Activated T-helper 1 cell treated with Interleukin-2 at 50 U/mL for 16 hours (primary cell): ENCODE measurements at places on chromosomes 5 and 9.

GRCh38 chr5:7745882-7746610, 104.9 kb downstream of the CFAP90 start:
- DNase-seq: no peak

- no peak for DNase-seq
These were observed 34.7 kb upstream of the MIER3 start for GRCh38 chr5:56986626-56986947.

GRCh38 chr9:16417161-16417560, 453.3 kb downstream of the BNC2 start:
- no peak for DNase-seq

- no peak for DNase-seq
These were observed 23.9 kb upstream of the CPLX2 start for GRCh38 chr5:175847503-175847902.

- DNase-seq: no peak
These were observed 111.7 kb downstream of the EDIL3 start for GRCh38 chr5:84272771-84273516.

GRCh38 chr9:122029898-122030297, 63.2 kb downstream of the TTLL11 start:
- DNase-seq: no peak

- peak; percentile 42 for DNase-seq
These were observed 48.3 kb downstream of the ACER2 start for GRCh38 chr9:19456996-19457692.

GRCh38 chr9:107605041-107605440, 115.5 kb upstream of the KLF4 start:
- no peak for DNase-seq
